ENCODE measurements at places on chromosomes 2 and 18. TPM values are rescaled to one million over a fixed set of nuclear protein-coding genes. Genes with fewer than 3 reads are reported as not detected.

Gene OTOS
- total RNA-seq: not detected

- no peak for DNase-seq
Observed at GRCh38 chr2:221042926-221043325, 529.2 kb downstream of the EPHA4 start.

Gene FIGN
- total RNA-seq: 9.5 TPM

- no peak for DNase-seq
Observed at GRCh38 chr2:109032229-109032820, 43.3 kb upstream of the EDAR start.

DNA sequence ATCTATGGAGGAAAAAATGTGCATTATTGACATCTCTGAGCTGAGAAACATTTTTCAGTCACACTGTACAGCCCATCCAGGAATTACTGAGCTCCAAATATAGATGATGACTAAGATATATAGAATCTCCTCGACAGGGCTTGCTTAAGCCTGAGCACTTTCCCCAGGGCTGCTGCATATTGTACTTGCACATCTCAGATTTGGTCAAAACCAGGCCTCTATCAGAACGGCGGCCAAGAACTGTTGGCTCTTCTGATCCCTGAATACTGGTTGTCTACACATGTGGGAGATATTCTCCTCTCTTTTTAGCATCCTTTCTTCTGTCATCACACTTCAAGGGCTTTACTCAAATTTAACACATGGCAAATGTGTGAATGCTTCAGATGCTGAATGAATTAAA, 201.5 kb upstream of the SLC35G4 start:
- DNase-seq: no peak

Gene REG3G
- not detected for total RNA-seq

- no peak for DNase-seq
Observed at GRCh38 chr2:40120026-40120425, 331.9 kb downstream of the SLC8A1 start.

DNA sequence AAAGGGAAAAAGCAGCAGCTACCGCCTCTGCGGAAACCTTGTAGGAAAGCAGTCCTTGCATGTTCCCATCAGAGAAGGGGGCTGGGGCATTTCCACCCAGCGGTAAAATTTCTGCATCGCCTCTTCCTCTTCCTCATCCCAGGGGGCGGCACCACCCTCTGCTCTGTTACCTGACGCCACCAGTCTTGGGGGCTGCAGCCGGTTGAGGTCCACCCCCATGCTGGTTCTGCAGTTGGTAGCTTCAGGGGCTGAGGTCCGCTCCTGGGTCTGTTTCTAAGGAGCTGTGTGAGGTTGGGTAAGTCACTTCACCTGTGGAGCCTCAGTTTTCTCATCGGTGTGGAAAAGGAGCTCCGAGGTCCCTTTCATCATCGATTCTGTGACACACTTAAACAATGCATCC, 14.2 kb upstream of the AGAP1 start:
- no peak for DNase-seq

Gene PRR30
- total RNA-seq: not detected
